ENCODE measurements at places on chromosomes 2 and 18.

- no peak for DNase-seq
Measured at GRCh38 chr18:47993409-47993808, 63.0 kb upstream of the SMAD2 start.

GRCh38 chr2:190468814-190469569 lies 60.8 kb downstream of the MFSD6 start:
- DNase-seq, result no peak

GRCh38 chr18:54881229-54881768 lies 53.0 kb downstream of the RAB27B start:
- no peak for DNase-seq

DNA sequence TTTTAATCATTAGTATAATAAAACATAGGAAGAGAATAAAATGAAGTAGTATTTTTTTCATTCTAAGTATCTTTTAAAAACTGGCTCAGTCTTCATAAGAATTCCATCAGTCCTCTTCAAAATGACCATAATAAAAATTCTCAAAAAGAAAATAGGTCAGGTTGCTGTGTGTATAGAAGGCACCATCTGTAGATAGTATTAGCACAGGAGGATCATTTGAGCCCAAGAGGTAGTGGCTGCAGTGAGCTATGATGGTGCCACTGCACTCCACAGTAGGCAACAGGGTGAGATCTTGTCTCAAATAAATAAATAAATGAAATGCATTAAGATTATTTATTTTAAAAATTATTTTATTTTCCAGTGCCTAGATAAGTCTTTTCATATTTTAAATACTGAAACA lies 475.8 kb downstream of the ZNF804A start:
- no peak for DNase-seq

DNA sequence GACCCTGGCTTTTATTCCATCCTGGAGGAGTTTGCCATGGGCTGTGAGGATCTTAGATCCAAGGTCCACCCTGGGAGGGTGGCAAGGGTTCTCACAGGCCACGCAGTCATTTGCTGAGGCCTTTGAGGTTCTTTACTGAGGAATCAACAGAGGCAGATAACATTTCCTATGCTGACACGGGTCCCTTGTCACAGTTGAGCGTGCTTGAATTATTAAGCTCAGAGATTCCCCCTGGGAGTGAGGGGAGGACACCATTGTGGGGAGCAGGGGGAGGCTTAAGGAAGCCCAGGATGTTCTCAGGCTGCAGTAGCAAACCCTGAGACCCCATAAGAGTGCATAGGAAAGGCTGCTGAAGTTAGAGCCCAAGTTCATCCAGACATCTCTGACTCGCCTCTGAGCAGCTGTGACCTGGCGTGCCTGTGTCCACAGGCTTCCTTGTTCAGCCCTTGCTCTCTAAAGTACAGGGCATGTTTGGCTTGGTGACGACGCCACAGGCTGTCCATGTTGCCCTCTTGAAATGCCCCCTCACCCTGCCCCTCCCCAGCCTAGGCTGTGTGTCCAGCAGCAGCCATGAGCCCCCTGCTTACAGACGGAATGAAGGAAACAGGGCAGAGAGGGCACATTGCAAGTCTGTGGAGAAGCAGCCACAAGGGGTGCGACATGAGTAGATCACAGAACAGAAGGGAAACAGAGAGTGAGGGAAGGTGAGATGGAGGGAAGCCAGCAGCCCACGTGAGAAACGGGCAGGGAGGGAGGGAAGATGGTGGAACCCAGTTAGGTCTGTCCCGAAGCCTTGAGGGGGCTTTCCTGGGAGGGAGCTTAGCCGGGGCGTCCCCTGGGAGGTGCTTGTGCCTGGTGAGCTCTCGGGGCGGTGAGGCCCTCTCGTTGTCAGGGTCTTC lies 34.0 kb downstream of the NAPG start:
- DNase-seq, result no peak

- no peak for DNase-seq
Measured at GRCh38 chr18:69889009-69889408, 58.7 kb downstream of the CD226 start.

GRCh38 chr2:71679491-71679890 lies 226.1 kb downstream of the DYSF start:
- no peak for DNase-seq

DNA sequence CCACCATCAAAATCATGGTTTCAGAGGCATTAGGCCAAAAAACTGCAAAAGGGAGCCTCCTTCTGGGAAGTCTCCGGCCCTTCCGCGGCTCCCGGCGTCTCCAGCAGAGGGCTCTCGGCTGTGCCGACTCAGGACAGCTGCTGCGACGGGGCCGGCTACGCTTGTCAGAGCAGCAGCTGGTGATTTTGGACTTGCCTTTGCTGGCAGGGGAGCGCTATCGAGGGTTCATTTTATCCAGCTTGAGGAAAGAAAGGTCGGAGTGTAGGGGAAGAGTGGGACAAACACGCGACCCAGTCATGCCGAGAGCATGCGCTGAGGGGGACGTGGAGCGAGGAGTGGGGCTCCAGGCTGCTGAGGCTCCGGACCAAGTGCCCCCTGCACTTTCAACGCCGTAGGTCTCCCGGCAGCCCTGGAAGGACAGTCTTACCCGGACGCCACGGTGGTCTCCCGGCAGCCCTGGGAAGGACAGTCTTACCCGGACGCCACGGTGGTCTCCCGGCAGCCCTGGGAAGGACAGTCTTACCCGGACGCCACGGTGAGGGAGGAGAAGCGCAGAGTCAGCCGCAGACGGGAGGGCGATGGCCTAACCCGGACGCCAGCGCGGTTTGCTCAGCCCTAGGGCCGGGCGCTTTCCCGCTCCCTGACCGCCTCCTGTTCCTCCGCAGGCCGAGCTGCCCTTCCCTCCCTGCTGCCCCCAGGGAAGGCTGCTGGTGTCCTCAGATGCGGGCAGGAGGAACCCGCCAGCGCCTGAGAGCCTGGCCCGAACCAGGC lies 21.7 kb downstream of the DDX18 start:
- DNase-seq, result no peak

DNA sequence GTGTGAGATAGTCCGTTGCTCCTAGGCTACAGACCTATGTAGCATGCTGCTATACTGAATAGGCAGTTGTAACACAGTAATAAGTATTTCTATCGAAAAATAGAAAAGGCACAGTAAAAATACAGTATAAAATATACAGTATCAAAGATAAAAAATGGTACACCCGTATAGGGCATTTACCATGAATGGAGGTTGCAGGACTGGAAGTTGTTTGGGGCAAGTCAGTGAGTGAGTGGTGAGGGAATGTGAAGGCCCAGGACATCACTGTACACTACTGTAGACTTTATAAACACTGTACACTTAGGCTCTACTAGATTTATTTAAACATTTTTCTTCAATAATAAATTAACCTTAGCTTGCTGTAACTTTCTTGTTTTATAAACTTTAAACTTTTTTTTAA lies 3.5 kb downstream of the MAP3K20 start:
- DNase-seq, result no peak

DNA sequence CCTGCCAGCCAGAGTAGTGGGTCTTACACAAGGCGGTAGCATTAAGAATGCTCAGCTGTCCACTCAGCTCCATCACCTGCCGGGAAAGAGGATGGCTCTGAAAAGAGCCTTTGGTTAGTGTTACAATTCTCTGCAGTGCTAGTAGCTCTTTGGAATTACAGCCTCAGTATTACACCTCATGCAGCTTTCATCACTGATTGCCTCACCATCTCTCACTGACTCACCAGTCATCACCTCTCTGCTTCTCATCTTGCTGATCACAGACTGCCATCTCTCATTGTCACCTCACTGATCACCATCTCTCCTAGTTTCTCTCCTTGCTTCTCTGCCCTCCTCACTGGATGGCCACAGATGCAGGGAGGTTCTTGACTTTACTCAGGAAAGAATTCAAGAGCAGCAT lies 573.5 kb upstream of the SETBP1 start:
- no peak for DNase-seq

DNA sequence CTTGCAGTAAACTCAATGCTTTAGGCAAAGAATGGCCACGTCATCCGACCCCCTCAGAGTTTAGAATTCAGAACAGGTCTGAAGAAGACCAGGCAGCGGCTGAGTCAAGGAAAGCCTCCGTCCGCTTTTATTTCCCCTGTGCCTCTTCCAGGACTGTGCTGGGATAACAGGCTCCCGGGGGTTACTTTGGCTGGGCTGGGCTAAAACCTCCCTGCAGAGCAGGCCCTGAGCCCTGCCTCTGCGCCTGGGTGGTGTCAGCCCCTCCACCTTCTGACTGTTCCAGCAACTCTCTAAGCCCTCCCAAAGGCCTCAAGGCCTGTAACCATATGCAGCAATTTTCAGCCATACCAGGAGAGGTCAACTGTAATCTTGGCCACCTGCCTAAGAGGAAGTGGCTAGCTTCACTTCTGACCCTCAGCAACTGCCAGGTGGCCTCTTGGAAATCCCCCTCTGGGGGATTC lies 166.5 kb downstream of the RPIA start:
- DNase-seq, result no peak

GRCh38 chr2:35347561-35347960 lies 1008.0 kb upstream of the CRIM1 start:
- no peak for DNase-seq

DNA sequence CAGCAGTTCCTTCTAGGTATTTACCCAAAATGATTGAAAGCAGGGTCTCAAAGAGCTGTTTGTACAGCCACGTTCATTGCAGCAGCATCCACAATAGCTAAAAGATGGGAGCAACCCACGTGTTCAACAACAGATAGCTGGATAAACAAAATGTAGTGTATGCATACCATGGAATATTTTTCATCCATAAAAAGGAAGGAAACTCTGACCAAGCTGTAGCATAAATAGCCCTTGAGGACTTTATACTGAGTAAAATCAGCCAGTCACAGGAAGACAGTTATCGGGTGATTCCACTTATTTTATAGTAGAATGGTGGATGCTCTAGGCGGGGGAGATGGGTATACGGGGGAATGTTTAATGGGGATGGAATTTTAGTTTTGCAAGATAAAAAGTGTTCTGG lies 7.5 kb downstream of the TRAPPC12 start:
- DNase-seq, result no peak

DNA sequence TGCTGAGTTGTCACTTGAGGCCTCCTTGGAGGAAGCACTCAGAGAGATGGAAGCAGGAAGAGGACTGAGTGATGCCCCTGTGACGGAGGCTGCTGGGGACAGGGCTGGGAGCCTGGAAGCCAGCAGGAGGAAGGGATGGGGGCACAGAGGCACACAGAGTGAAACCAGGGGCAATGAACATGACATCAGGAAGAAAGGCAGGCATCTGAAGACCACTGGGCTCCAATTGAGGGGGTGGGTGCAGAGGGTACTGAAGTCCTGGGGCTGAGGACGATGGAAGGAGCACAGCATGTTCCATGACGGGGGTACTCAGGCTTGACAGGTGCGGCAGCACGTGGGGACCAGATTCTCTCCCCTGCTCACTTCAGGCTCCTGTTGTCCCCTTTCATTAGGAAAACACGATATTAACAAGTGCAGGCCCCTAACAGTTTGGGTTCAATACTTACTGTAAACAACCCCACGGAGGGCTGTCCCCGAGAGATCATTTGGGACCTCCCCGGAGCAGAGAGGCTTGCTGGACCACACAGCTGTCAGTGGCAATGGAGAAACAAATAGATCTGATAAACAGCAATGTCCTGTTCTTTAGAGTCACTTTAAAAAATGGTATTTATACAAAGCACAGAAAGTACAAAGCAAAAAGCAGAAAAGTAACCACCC lies 8.7 kb downstream of the INPP5D start:
- peak; percentile 28 for DNase-seq
